GM18507 (cell line): ENCODE measurements at places on chromosomes 2 and 18.

DNA sequence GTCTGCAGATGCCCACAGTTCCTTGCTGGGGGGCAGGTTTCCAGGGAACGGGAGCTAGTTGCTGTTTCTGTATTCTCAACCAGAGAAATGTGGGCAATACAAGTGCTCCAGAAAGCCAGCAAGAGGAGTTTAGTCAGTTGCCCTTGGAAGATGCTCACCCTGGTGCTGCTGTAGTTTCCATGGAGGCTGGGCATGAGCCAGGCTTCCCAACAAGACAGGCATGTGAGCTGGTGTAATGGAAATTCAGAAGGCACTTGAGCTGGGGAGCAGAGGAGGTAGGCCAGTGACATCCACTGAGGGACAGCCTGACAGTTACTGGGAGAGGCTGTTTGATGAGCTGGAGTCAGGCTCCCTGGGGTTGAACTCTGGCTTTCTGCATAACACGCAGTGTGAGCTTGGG, 7.7 kb downstream of the HK2 start:
- no peak for DNase-seq

GRCh38 chr2:240997141-240997855, 1.1 kb upstream of the SNED1 start:
- no peak for DNase-seq

- DNase-seq, result no peak
Observed at GRCh38 chr2:58899692-58900091, 658.6 kb upstream of the FANCL start.

GRCh38 chr18:40055262-40055661, 1899.8 kb upstream of the PIK3C3 start:
- no peak for DNase-seq

GRCh38 chr2:62467475-62468321, 38.3 kb downstream of the TMEM17 start:
- DNase-seq, result no peak

DNA sequence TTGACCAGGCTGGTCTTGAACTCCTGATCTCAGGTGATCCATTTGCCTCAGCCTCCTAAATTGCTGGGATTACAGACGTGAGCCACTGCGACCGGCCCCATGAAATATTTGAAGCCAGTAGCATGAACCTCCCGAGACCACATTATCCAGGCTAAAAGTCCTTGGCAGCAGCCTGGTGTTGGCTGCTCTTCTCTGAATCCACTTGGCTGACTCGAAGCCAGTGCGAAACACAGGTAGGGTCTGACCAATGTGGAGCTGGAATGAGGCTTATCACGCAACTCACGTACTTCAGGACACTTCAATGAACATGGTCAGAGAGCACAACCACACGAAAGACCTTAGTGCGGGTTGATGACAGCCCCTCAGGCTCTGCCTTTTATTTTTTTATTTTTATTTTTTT, 38.4 kb downstream of the USP40 start:
- no peak for DNase-seq

DNA sequence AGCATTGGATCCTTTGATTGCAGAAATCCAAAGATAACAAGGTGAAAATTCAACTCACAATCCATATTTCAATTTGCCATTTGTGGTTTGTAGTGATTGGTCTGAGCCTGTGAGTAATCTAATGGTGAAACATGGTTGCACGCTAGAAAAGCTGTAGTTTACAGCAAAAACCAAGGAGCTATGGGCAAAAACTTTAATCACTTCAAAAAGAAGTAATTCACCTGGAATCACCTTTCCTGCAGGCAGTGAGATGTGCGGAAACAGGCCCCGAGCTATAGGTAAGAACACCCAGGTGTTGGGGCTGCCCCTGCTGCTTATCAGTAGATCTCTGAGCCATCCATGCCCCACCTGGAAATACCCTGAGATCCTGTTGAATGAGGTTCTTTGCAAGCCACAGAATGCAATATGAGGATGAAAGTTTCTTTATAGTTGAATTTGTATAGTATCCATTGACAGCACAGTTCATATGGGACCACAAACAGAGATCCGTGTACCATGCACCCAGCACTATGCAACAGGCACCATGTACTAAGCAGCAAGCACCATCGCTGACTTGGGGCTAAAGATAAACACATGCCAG, 208.2 kb downstream of the SPP2 start:
- DNase-seq, result no peak

DNA sequence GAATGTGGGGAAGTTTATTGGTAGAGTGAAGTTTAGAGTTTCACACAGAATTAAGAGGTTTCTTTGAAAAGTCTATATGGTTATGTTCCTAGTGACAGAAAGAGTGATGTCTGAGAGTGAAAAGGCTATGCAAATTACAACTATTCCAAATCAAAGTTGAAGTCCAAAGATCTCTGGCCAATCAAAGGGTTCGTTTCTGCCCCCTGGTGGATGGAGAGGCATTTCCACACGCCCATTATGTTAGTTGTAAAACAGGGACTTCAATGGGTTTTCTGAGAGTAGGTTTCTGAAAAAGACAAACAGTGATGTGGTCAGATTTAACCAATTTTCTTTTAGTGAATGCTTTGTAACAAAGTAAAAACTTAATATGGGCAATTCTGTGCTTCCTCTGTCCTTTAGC, 441.5 kb upstream of the POU3F3 start:
- DNase-seq, result peak; percentile 14

DNA sequence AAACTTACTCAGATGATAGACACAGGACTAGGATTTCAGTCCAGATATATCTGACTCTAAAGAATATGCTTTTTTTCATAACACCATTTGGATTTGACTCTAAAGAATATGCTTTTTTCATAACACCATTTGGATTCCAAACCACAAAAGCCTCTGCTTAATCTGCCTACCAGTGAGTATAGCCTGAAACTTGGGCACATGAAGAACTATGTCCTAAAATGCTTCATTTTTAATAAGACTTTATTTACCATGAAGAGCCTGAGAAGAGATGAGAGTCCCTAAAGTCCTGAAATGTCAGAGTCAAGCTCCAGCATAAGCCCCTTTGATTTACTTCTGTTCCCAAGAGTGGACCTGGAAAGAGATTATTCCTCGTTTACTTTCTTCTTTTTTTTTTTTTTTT, 54.5 kb upstream of the STPG4 start:
- DNase-seq, result no peak

DNA sequence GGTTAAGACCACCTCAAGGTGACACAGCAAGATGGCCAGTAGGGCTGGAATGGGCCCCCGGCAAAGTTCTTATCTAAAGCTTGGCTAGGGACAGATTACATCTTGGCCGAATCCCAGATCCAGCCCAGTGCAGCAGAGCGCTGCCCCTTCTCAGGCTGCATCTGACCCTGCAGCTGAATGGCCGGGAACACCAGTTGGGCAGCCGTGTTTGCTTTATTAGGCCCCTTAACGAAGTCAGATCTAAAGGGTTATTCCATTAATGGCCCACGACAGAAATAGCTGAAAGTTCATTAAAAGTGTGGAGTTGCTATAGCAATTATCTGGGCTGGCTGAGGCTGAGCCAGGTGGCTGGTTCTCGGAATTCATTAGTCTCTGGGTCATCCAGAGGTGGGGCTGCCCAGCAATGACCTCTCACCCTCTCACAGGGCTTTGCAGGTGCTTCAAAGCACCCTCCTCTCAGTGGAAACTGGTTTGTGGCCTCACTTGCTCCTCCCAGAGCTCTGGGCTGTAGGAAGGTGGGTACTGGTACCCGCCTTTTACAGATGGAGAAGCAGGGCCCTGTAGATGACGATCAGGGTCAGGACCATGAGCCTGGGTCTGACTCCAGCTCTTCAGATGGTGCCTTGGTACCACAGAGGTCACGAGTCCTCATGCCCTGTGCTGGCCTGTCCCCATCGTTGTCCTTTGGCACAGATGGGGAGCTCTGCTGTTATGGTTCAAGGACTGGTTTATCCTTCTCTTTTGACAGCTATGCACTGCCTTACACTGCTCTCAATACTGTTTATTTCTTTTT, 68.8 kb downstream of the EMX1 start:
- no peak for DNase-seq

DNA sequence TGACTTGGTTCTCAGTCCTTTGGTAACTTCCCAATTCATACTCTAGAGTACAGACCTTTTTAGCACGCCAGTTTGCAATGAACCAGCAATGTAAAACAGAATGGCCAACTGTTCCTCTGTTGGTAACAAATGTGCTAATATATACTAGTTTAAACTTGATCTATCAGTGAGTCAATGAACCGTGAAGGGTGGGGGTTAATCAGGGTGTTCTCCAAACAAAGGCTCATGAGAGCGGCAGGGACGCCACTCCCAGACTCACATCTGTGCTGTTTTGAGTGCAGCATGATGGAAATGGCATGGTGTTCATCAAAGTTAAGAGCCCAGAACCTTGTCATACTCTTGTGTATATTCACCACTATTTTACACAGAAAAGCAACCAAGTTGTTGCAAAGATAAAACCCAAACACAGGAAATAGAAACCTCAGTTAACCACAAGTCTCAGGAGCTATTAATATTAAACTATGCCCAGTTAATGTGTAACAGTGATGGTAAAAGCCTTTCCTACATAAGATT, 70.3 kb downstream of the CERKL start:
- peak; percentile 23 for DNase-seq

DNA sequence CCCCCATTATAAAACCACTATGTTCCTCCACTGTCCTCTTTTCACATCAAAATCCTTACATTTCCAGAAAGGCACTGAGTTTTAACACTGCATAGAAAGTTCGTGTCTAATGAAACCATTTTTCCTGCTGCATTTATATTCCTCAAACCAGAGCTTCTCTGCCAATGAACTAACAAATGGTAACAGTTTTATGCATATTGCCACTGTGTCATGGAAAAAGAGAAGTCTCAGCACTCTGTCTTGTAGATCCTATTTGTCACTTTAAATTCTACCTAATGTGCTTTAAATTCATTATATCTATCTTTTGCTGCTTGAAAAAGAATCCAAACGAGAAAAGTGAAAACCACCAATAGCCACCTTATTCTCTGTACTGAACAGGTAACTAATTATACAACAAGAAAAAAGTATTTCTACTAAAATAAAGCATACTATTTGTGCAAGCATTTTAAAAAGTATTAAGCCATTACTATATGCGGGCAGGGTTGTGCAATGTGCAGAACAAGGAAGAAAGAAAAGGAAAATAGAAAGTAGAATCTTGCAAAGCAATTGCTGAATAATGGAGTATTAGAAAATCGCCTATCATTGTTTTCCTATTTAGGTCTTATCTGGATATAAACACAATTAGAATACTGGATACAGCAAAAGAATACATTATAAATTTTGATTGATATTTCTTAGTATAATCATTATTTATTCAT, 328.9 kb downstream of the ZEB2 start:
- no peak for DNase-seq

DNA sequence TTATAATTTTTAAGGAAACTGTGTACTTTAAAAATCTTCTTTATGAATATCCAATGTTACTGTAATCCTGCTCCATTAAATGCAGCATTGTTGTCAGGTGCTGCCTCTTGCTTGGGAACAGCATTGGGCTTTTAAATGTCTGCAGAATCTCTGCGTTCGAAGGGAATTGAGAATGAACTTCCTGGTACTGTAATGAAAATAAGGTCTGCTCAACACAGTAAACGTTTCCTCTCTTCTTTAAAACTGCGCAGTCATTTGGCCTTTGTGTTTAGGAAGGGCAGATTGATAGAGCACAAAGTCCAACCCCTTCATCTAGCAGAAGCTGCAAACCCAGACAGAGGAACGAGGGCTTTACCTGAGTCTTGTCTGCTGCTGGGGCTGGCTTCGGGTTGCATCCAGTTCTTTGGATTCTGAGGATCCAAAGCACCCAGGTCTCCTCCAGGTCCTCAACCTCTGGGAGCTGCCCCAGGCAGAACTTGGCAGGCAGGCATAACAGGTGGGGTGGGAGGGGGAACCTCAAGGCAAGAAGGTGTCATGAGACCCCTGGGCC, 104.5 kb downstream of the UGGT1 start:
- no peak for DNase-seq

DNA sequence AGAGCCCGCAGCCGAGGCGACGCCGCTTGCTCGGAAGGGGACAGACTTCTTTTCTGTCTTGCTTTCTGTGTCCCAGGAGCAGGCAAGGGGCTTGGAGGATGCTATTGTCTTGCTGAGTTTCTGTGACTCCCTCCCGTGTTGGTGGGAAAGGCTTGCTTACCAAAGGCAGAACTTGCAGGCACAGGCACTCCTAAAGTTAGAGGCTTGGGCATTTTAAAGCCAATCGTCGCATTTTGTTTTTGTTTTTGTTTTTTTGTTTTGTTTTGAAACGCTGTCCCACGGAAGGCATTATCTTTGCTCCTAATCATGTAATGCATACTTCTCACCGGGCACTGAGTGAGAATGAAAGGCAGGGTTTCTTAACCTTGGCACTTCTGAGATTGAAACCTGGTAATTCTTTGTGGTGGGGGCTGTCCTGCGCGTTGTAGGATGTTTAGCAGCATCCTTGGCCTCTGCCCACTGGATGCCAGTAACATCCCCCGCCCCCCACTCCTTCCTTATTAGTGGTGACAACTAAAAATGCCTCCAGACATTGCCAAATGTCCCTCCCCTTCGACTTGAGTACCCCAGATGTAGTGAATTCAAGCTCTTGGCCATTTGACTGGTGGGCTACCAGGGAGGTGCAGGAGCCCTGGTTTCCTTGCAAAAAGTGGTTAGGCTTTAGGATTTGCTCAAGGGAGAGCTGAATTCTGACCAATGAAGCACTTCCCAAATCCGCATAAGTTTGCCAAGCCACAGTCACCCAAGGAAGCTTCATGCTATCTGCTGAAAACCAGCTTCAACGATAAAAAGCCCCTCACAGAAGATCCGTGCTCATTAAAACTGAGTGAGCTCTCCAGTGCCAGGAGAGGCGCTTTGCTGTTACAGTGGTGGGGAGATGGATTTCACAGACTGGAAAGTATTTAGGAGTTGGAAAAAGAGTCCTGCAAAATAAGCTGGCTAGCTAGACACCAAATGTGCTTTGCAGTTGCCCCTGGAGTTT, 1.2 kb downstream of the ANTXR1 start:
- no peak for DNase-seq

- no peak for DNase-seq
Observed at GRCh38 chr18:48517048-48517447, 21.8 kb upstream of the CTIF start.

- DNase-seq, result no peak
Observed at GRCh38 chr2:2574401-2575180, 243.5 kb upstream of the MYT1L start.

GRCh38 chr18:76791642-76792041, 30.7 kb upstream of the ZNF236 start:
- no peak for DNase-seq

GRCh38 chr2:67277450-67277849, 119.7 kb upstream of the ETAA1 start:
- DNase-seq, result no peak

DNA sequence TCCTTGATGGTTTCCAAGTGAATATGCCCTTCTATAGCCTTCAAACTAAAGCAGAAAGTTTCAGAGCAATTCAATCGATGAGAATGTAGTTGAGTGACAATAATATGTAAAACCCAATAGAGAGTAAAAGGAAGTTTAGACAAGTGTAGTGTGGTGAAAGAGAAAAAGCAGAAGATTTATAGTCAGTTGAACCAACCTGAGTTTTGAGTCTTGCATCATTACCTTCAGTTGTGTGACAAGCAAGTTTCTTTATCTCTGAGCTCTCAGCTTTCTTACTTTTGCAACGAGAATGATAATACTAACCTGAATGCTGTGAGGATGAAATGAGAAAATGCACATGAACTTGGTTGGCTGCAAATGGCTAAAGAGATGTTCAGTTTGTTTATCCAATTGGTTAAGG, 40.6 kb upstream of the TMEM247 start:
- DNase-seq, result no peak
